NCI-H1930 (cell line): ENCODE measurements at places on chromosomes 2 and 18.
A peak's percentile ranks its signal among the peaks of the same experiment; 100 is the strongest.

- DNase-seq = no peak
These were observed 58.5 kb downstream of the CABYR start for GRCh38 chr18:24197412-24197811.

- DNase-seq = no peak
These were observed 84.3 kb upstream of the RAPH1 start for GRCh38 chr2:203619267-203619878.

- DNase-seq = peak; percentile 29
These were observed 70.2 kb upstream of the SH3BP4 start for GRCh38 chr2:234881413-234882241.

DNA sequence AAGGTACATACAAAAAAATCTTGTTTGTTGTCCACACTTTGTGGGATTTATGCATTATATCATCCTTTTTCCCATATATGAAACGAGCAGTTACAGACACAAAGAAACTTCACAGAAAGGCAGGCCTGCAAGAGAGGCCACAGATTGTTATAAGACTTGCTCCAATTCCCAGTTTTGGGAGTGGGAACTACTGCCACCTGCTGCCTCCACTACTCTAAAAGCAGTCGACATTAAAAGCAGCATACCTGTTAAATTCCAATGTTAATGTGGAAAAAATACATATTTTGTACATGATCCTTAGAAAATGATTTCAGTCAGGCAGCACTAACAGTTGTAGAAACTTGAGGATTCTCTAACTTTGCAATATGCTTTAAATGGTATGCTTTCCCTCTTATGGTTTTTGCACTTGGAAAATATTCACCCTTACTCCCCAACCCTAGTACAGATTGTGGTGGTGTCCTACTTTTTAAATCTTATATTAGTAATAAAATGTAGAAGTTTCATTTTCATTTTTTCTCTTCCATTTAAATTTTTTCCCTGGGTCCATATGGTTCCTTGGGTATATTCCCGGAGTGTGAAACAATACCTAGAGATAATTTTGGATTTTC lies 37.9 kb downstream of the SLC38A11 start:
- peak; percentile 18 for DNase-seq

- no peak for DNase-seq
These were observed 320.0 kb upstream of the TRIB2 start for GRCh38 chr2:12396699-12397098.

GRCh38 chr2:105790461-105791149 lies 45.9 kb downstream of the NCK2 start:
- DNase-seq = no peak
